ENCODE measurements at places on chromosomes 12 and 14. TPM values are rescaled to one million over a fixed set of nuclear protein-coding genes. Genes with fewer than 3 reads are reported as not detected.

- H3K36me3 ChIP-seq, result no peaks in the 10 kb centered on the region
- no peak overlapping the region for H3K4me3 ChIP-seq
- peaks cover 57% of the 10 kb centered on the region for H3K4me1 ChIP-seq
- DNase-seq, result no peak
Measured at GRCh38 chr14:32531942-32532515, 202.9 kb downstream of the AKAP6 start.

DNA sequence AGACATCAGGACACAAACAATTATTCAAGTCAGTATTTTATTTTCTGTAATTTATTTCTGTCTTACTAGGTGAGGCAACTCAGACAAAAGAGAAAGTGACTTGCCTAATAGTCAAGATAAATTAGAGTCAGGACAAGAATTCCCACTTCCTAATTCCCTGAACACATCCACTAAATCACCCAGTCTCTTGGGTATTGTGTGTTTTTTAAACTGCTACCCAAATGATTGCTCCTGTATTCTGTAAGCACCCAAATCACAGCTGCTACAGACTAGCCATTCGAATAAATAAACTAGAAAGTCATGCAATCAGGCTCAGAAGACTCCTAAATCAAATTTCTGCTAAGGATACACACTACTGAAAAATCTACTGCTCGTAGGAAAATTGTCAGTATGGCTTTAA lies 263.0 kb downstream of the DUSP6 start:
- H3K4me3 ChIP-seq, result no peak overlapping the region
- DNase-seq, result no peak
- H3K27me3 ChIP-seq, result no peaks in the 10 kb centered on the region
- peaks cover 25% of the 10 kb centered on the region for H3K4me1 ChIP-seq
- H3K36me3 ChIP-seq, result no peaks in the 10 kb centered on the region

- H3K4me3 ChIP-seq, result no peak overlapping the region
- no peak overlapping the region for H3K27ac ChIP-seq
Measured at GRCh38 chr12:19299765-19300164, 139.5 kb upstream of the AEBP2 start.

IFI27L1 gene
- 16.7 TPM for total RNA-seq

DNA sequence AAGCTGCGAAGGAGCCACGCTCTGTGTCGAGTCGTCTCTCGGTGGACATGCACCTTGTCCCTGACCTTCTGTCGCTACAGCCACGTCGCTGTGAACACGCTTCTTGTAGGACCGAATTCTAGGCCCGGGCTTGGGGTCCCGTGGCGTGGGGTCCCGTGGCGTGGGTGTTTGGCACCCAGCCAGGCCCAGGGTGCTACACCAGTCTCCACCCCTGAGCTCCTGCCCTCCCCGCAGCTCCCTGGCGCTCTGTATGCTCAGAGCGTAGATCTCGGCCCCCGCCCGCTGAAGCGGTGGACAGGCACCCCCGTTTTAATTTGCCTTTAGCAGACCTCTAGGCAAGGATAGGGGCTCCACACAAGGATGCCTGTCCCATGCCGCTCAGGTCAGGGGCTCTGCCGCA lies 16.5 kb downstream of the MMP17 start:
- no peaks in the 10 kb centered on the region for H3K4me1 ChIP-seq
- DNase-seq, result no peak
- H3K27me3 ChIP-seq, result no peaks in the 10 kb centered on the region

TROAP gene
- total RNA-seq, result not detected

- DNase-seq, result no peak
- no peaks in the 10 kb centered on the region for H3K27me3 ChIP-seq
- no peaks in the 10 kb centered on the region for H3K36me3 ChIP-seq
Measured at GRCh38 chr12:98939350-98939749, 294.3 kb downstream of the APAF1 start.

DNA sequence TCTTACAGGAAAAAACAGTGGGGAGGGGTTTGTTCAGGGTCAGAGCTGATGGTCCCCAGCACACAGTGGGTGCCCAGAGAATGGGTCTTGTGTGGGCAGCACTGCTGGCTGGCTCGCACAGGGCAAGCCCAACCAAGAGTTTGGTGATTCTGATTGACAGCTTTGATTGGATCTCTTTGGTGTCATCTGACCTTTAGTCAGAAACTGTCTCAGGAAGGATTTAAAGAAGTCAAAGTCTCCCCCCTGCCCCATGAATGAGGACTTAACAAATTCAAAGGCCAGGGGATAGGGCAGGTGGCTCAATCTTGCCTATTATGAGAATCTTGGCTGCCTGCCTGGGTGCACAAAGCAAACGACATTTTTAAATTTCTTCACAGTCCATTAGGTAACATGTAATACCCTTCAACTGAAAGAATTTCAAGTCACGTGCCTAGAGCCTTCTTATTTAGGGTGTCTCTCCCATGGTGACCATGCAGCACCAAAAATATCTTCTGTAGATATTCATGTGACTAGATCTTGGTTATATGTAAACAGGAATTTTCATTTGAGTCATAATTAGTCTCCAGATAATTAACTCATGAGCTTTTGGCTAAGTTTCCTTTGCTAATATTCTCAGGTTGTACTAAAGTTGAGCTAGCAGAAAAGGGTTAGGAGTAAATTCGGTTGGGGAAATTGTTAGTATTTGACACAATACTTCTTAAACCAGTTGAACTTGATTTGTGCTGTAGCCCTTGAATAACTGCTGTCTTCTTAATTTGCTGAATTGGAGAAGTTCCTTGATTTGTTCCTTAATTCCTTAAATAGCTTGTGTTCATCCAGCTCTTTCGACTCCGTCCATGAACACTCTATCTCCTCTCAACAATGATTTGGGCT lies 54.5 kb upstream of the HECTD1 start:
- H3K4me3 ChIP-seq, result no peak overlapping the region
- no peaks in the 10 kb centered on the region for H3K36me3 ChIP-seq
- no peak for DNase-seq
- peak overlapping the region; percentile 65 for H3K27ac ChIP-seq

YARS2 gene
- 12.6 TPM for total RNA-seq

NTN4 gene
- 54.7 TPM for total RNA-seq
